Body of pancreas (tissue), 4 donors: ENCODE measurements at places on chromosomes 6 and 20. TPM values are rescaled to one million over a fixed set of nuclear protein-coding genes. Genes with fewer than 3 reads are reported as not detected.

The OOEP gene
- total RNA-seq, result not detected

GRCh38 chr6:30554404-30554803 lies 1.9 kb downstream of the GNL1 start:
- DNase-seq, result no peak

DNA sequence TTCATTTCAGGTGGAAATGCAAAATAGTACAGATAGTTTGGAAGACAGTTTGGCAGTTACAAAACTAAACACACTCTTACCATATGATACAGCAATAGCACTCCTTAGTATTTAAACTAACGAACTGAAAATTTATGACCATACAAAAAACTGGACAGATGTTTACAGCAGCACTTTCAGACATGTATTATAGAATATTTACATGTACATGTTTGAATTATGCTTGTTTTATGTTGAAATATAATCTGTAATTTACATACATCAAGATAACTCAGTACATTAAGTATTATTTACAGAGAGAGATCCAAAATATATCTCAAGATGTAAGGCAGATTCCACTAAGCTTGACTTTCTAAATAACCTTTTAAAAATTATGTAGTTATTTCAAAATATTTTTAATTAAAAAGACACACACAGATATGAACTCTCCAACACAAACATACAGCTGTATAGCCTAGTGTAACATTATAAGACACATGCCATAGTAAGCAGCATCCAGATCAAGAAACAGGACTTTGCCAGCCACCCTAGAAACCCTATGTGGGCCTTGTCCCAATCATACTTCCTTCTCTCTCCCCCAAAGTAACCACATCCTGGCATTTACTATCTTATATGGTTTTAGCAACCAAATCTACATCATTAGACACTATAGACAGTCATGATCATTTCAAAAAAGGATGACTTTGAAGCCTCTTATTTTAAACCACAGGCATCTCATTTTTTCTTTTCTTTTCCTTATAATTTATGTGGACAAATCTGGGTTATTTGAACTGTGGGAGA lies 82.2 kb downstream of the MAN1A1 start:
- no peak for DNase-seq

DNA sequence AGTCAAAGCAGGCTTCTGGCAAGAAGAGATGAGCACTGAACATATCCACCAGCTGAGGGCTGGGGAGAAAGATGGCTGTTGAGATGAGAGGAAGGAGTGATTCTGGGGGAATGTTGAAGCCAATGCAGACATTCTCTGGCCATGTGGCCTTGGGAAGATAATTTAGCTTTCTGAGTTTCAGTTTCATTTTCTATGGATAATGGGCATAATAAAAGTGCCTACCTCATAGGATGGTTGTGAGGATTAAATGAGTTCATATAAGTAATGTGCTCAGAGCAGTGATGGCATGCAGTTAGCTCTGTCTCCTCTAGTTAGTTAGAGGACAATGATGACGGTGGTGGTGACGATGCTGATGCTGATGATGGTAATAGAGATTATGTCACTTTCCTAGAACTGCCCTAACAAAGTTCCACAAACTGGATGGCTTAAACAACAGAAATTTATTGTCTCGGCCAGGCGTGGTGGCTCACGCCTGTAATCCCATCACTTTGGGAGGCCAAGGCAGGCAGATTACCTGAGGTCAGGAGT lies 18.5 kb upstream of the KCNK5 start:
- no peak for DNase-seq

GRCh38 chr6:148997865-148998264 lies 251.0 kb downstream of the UST start:
- DNase-seq, result no peak

The LPIN3 gene
- 50.1 TPM for total RNA-seq
